ENCODE measurements at places on chromosomes 1 and 21. TPM values are rescaled to one million over a fixed set of nuclear protein-coding genes. Genes with fewer than 3 reads are reported as not detected.

The NHLH1 gene
- total RNA-seq: 1.6 TPM

The FCER1G gene
- total RNA-seq: not detected

The LIN28A gene
- not detected for total RNA-seq

GRCh38 chr1:209030454-209031167, 552.9 kb upstream of the CAMK1G start:
- DNase-seq: no peak

GRCh38 chr1:181180407-181181031, 92.0 kb downstream of the IER5 start:
- no peak for DNase-seq

- DNase-seq: no peak
Measured at GRCh38 chr1:160011781-160012180, 20.0 kb downstream of the PIGM start.

DNA sequence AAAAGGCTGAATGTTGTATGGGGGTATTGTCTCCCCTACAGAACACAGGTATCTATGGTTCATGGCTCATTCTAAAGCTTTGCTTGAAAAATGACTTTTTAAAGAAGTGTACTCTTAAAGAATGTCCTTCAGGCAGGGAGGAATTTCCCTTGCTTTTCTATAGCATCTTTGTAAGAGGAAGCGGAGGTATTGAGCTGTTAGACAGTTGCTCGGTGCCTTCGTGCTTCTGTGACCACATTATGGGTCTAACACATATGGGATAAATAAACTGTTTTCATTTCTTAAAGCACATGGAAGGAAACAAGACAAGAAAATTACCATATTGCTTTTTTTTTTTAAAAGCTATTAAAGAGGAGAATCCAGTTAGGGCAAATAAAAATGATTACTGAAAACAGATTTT, 182.9 kb downstream of the NTNG1 start:
- DNase-seq: no peak

GRCh38 chr1:22331618-22332423, 119.8 kb upstream of the ZBTB40 start:
- no peak for DNase-seq

DNA sequence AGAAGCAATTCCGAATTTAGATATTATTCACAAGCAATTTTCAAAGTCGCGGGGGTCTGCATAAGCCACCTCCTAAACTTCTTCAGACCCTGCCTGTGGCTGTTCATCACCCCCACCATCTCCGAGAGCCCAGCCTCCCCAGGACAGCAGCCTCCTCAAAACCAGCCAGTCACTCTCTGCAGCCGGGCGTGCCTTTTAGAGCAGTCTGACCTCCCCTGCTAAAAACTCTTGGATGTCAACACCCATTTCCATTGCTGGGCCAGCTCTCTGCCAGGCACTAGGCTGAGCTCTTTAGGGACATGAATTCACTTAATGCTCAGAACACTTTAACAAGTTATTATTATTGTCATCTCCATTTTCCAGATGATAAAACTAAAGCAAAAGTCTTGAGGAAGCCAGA, 11.7 kb downstream of the ADPRS start:
- no peak for DNase-seq

Measured in Calu3 (cell line).